ENCODE measurements at places on chromosomes 2 and 18. TPM values are rescaled to one million over a fixed set of nuclear protein-coding genes. Genes with fewer than 3 reads are reported as not detected.

CD207 gene
- not detected for total RNA-seq

DSG4 gene
- under 0.01 TPM for total RNA-seq

CPO gene
- not detected for total RNA-seq

GPBAR1 gene
- total RNA-seq, result not detected

USP34 gene
- total RNA-seq, result 177 TPM

GPR39 gene
- total RNA-seq, result 2.9 TPM

ADD2 gene
- 291 TPM for total RNA-seq

EVX2 gene
- total RNA-seq, result not detected

KIF5C gene
- total RNA-seq, result 388 TPM

FHOD3 gene
- total RNA-seq, result 46.9 TPM

CPSF3 gene
- total RNA-seq, result 39.9 TPM

DCDC2C gene
- 1.2 TPM for total RNA-seq
